Left forelimb (tissue), 1 donor: ENCODE measurements at places on chromosomes 12 and 14.

- no peak for DNase-seq
Measured at GRCh38 chr12:132302466-132303358, 26.7 kb downstream of the GALNT9 start.

DNA sequence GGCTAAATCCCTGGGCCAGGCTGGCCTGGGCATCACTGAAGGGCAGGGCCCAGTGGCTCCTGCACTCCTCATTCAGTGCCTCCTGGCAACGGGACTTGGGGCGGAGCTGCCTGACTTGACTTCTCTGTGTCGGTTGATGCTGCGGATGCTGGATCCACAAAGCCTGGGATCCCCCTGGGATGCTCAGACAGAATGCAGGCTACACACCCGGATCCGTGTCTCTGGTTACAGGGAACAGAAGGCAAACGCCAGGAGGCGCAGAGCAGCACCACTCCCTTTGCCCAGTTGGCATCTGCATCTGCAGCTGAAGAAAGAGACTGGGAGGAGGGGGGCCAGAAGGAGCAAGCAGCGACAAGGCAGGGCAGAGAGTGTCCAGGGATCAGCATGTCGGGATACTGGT, 154.5 kb upstream of the FKBP4 start:
- DNase-seq = peak; percentile 55

- no peak for DNase-seq
Measured at GRCh38 chr12:12976366-12976765, 23.7 kb downstream of the HEBP1 start.

DNA sequence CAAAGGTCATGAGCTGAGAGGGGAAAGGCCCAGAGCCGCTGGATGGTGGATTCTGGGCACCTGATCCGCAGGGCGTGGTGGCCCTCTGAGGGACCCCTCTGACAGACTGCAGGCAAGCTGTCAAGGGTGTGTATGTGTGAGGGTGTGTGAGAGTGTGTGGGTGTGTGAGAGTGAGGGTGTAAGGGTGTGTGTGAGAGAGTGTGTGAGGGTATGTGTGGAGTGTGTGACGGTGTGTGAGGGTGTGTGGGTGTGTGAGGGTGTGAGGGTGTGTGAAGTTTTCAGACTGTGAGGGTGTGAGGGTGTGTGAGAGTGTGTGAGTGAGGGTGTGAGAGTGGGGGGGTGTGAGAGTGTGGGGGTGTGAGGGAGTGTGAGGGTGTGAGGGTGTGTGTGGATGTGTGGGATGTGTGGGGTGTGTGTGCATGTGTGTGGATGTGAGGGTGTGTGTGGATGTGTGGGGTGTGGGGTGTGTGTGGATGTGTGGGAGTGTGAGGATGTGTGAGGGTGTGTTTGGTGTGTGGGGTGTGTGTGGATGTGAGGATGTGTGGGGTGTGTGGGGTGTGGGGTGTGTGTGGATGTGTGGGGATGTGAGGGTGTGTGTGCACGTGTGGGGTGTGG, 156.7 kb downstream of the TMEM121 start:
- no peak for DNase-seq

GRCh38 chr14:51370758-51371386, 130.8 kb downstream of the TMX1 start:
- DNase-seq = no peak
